ENCODE measurements at places on chromosomes 1 and 21.

DNA sequence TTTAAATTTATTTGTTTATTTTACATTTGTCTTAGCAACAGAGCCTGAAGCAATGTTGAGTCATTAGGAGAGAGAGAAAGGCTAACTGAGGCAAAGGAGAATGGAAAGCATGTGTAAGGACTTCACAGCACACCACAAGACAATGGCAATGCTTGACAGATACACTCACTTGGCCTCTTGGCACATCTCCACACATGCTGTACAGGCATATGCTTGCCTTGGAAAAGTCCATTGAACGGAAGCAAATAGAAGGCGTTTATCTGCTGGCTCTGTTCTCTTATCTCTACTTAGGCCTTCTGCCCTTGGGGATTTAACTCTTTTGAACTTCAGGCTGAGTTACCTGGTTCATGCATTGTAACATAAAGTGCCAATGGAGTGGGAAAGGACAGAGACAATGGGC lies 262.2 kb upstream of the POU3F1 start:
- DNase-seq: no peak

GRCh38 chr1:9844106-9844505 lies 20.3 kb upstream of the CLSTN1 start:
- no peak for DNase-seq

DNA sequence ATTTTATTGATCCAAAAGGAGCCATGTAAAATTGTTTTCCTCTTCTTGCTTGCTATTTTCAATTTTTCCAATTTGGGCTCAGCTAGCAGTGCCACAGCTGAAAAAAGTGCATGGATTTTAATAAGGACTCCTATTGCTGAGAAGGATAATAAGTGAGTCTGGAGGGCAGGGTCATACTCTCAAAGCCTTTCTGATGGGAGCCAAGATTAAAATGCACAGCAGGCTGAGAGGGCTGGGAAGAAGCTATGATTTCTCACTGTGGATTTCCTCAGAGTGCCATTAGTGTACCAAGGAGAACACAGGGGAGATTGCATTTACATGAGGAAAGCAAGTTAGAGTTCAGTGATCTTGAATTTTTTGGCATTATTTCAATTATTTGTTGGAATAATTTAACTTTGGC lies 261.3 kb downstream of the ST6GALNAC3 start:
- no peak for DNase-seq

GRCh38 chr1:81029266-81029665 lies 771.5 kb upstream of the ADGRL2 start:
- DNase-seq: no peak

- no peak for DNase-seq
Measured at GRCh38 chr1:111832521-111833155, 76.9 kb downstream of the DDX20 start.

GRCh38 chr1:200290010-200290685 lies 119.7 kb downstream of the ZNF281 start:
- no peak for DNase-seq

All from stimulated activated CD4-positive, alpha-beta T cell treated with anti-CD3 and anti-CD28 coated beads, Interleukin-1b, Interleukin-23, amount 100 ng/mL, for 24 hours (primary cell).